ENCODE measurements at places on chromosomes 2 and 18.
A peak's percentile ranks its signal among the peaks of the same experiment; 100 is the strongest.

DNA sequence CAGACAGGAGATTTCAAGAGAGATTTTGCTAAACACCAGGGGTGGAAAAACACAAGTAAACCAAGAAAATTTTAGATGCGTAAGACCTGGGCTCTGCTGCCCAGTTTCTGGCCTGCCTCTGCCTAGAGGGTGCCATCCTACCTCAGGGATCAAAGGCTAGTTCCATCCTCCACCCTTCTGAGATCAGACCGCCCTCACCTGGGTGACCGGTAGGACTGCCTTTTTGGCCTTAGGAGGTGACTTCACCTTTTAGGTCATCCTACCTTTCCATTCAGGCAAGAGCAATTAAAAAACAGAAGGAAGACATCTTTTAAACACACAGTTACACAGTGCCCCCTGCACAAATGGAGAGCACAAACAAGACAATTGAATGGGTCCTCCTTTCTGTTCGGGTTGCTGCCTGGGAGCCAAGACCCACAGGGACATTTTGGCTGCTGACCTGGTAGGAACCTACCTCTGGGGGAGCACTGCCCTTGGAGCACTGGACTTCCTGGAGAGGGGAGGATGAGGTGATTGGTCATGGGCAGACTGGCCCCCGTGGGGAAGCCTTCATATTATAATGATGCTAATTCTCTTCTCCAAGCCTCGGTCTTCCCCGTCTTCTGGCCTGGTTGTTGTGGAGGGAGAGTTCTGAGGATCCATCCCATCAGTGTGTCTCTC lies 3.1 kb downstream of the PSD4 start:
- DNase-seq: no peak
- peak overlapping the region; percentile 85 for H3K27ac ChIP-seq
- peaks cover 58% of the 10 kb centered on the region for H3K36me3 ChIP-seq

- peak; percentile 23 for DNase-seq
- peaks cover 56% of the 10 kb centered on the region for H3K4me1 ChIP-seq
- H3K27ac ChIP-seq: peak overlapping the region; percentile 32
- peaks cover 5% of the 10 kb centered on the region for H3K27me3 ChIP-seq
Measured at GRCh38 chr2:160224060-160224459, 24.0 kb upstream of the ITGB6 start.

GRCh38 chr2:64092502-64092901 lies 51.7 kb downstream of the PELI1 start:
- no peak overlapping the region for H3K4me3 ChIP-seq
- peaks cover 26% of the 10 kb centered on the region for H3K4me1 ChIP-seq
- peaks cover 60% of the 10 kb centered on the region for H3K36me3 ChIP-seq
- no peaks in the 10 kb centered on the region for H3K27me3 ChIP-seq
- H3K27ac ChIP-seq: no peak overlapping the region

DNA sequence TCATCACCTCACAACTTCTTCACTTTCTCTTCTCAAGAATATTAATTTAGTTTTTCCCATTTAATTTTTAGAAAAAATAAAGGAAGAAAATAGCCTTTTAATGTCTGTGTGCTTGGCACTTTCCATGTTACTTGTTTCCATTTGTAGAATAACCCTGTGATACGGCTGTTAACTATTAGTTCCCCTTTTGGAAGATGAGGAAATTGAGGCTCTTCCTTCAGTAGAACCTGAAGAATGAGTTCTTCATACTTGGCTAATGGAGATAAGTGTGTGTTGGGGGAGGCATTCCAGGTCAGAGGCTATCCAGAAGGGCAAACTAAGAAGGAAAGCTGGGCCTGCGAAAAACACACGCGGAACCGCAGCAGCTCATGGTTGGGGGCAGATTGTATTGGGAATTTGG lies 38.3 kb downstream of the ZNF532 start:
- H3K36me3 ChIP-seq: no peaks in the 10 kb centered on the region
- peaks cover 3% of the 10 kb centered on the region for H3K27me3 ChIP-seq
- H3K27ac ChIP-seq: no peak overlapping the region
- no peak overlapping the region for H3K4me3 ChIP-seq
- no peaks in the 10 kb centered on the region for H3K4me1 ChIP-seq
- no peak for DNase-seq

GRCh38 chr2:162153608-162154224 lies 1.7 kb upstream of the GCG start:
- H3K4me3 ChIP-seq: peak overlapping the region; percentile 28
- DNase-seq: peak; percentile 36
- peaks cover 7% of the 10 kb centered on the region for H3K4me1 ChIP-seq
- H3K27me3 ChIP-seq: peaks cover 37% of the 10 kb centered on the region

DNA sequence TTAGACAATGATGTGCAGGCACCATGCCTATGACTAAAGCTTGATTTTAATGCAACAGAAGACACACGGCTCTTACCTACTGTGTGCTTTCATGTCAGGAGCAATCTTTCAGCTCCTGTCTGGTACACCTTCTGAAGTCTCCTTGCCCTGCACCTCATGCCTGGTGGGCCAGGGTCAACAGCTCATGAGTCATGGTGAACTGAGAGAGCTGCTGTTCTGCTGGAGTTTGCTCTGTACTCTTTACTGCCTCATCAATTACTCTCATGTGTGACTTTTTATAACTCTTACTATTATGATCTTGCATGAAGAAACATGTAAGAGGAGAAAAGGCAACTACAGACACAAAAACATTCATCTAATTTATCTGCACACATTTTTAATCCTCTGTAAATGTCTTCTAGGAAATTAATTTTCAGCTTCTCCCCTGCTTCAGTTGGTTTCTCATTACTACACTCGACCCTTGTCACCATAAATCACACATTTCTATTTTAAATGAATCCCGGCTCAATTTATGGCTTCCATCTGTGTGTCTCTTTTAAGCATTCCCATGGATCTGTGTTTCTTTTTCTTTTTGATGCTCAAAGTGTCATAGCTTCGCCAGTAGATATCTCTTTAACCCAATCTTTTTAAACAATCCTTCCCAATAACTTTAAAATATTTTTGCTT lies 9.7 kb downstream of the SERPINB7 start:
- H3K4me1 ChIP-seq: peaks cover 7% of the 10 kb centered on the region
- no peak overlapping the region for H3K27ac ChIP-seq
- peaks cover 3% of the 10 kb centered on the region for H3K27me3 ChIP-seq
- H3K36me3 ChIP-seq: no peaks in the 10 kb centered on the region
- H3K4me3 ChIP-seq: no peak overlapping the region

GRCh38 chr2:53234548-53234903 lies 533.1 kb upstream of the CHAC2 start:
- no peaks in the 10 kb centered on the region for H3K36me3 ChIP-seq
- no peak overlapping the region for H3K27ac ChIP-seq
- no peak for DNase-seq
- no peak overlapping the region for H3K4me3 ChIP-seq
- no peaks in the 10 kb centered on the region for H3K4me1 ChIP-seq
- H3K27me3 ChIP-seq: no peaks in the 10 kb centered on the region

All from activated T-helper 1 cell treated with anti-CD3 and anti-CD28 coated beads, Interleukin-12 subunit alpha, Interleukin-12 subunit beta, Interleukin-2, Interleukin-4 antibody, amounts not matched to agents 30 ng/mL and 10 ng/mL and 1 ng/mL, durations not matched to agents 14 hours and 24 hours and 36 hours (primary cell).